Stimulated activated CD4-positive, alpha-beta T cell treated with anti-CD3 and anti-CD28 coated beads, TNF-alpha, amount 100 ng/mL, for 1 hour (primary cell): ENCODE measurements at places on chromosomes 5 and 9.

GRCh38 chr9:86434039-86434726 is 80.0 kb upstream of the TUT7 start:
- DNase-seq, result no peak

DNA sequence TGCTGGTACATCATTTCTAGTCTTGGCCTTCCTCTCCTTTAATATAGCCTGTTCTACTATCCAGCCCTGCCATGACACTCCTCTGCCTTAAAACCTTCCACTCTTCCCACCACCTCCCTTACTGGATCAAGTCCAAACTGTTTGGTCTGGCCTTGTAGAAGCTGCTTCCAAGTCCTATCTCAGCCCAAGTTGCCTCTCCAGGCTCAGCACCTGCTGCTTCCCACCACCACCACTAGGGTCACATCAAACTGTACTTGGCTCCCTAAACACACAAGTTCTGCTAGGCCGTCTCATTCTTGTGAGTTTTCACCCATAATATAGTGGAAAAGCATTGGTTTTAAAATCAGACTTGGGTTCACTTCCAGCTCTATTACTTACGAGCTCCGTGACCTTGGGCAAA is 1.4 kb downstream of the NDUFA8 start:
- peak; percentile 3 for DNase-seq

- no peak for DNase-seq
Observed at GRCh38 chr5:160619381-160619780, 197.7 kb downstream of the PTTG1 start.

- DNase-seq, result peak; percentile 25
Observed at GRCh38 chr9:21813575-21814473, 11.4 kb downstream of the MTAP start.

- no peak for DNase-seq
Observed at GRCh38 chr5:149320791-149321330, 24.4 kb upstream of the GRPEL2 start.

- no peak for DNase-seq
Observed at GRCh38 chr5:138875946-138876345, 811 bp upstream of the LRRTM2 start.

DNA sequence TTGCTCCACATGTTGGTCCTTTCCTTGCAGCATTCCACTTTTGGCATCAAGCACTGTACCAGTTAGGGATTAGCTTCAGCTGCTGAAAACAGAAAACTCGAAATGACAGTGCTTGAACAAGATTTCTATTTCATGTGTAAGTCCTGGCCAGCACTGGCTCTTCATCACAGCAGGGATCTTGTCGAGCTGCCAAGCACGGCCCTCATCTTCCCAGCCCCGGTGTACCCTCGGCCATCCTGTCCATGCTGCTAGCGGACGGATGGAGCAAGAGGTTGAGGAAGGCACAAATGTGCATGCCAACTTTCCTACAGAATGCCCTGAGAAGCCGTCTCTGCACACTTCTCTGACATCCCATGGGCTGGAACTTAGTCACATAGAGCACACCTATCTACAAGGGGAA is 130.6 kb downstream of the TENT4A start:
- no peak for DNase-seq

DNA sequence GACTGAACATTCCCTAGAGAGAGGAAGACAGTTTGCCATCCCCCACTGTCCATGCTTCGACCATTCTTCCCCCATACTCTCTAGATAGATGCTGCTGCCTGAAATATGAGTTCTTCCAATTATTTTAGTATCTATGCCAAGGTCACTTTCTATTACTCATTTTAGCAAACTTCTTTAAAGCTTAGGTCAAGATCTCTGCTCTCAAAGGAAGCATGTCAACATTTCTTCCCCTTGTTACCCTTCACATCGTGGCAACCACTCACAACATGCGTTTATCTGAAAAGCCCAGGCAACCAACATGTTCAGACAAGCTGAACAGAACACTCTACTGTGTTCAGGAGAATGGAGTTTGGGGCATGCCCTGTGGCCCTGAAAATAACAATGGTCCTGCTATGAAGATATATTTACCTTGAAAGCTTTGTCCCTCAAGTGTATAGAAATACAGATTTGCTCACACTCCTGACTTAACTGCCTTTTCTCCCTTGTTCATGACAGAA is 138.4 kb upstream of the KIF2A start:
- no peak for DNase-seq

- DNase-seq, result no peak
Observed at GRCh38 chr5:62312036-62312435, 6.0 kb downstream of the KIF2A start.

DNA sequence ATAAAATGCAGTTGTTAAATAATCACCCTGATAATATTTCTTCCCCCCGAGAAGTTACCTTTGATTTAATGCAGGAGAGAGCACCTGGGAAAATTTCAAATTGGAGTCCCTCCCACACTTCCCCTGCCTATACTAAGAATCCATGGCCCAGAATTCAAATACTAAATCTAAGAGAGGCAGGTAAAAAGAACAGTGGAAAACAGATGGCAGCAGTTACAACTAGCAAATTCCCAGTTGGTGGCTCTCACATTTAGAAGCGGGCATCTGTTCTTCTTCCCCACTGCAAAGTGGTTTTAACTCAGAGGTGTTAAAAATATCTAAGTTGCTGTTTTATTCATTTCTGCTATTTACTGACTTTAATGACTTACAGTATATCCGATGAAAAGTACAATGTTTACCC is 210.4 kb upstream of the ELAVL2 start:
- no peak for DNase-seq

DNA sequence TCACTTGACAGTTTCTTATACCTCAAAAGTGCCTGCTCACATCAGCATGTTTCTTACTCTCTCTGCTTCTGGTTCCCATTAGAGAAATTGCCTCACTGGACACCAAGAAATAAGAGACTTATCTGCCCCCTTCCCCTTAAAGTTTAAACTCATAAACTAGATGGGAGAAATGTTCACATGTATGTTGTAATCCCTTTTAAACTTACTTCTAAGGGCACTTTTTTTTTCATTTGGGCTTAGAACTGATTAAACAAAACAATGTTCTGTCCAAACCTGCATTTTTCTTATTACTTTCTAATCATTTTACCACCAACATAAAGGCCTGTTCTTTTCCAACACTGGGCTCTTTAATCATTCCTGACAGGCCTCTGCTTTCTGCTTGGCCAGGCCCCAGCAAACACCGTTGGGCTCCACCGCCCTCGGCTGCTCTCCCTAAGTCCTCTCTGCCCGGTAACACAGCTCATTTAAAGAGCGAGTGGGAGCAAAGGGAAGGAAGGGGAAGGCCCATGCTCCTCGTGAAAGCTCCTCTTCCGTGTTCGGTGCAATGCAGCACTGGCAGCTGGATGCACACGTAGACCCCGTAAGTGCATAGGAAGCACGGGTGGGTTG is 53.4 kb downstream of the ROR2 start:
- no peak for DNase-seq

- DNase-seq, result no peak
Observed at GRCh38 chr5:156527611-156528010, 200.6 kb downstream of the SGCD start.

DNA sequence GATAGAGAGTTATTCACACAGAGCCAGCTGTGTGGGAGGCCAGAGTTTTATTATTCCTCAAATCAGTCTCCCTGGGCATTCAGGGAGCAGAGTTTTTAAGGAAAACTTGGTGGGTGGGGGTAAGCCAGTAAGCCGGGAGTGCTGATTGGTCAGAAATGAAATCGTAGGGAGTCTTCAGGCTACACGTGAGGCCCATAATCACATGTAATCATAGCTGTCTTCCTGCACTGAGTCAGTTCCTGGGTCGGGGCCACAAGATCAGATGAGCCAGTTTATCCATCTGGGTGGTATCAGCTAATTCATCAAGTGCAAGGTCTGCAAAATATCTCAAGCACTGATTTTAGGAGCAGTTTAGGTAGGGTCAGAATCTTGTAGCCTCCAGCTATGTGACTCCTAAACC is 10.8 kb upstream of the TTC39B start:
- DNase-seq, result no peak

GRCh38 chr5:119340597-119341218 is 15.1 kb upstream of the TNFAIP8 start:
- DNase-seq, result no peak

DNA sequence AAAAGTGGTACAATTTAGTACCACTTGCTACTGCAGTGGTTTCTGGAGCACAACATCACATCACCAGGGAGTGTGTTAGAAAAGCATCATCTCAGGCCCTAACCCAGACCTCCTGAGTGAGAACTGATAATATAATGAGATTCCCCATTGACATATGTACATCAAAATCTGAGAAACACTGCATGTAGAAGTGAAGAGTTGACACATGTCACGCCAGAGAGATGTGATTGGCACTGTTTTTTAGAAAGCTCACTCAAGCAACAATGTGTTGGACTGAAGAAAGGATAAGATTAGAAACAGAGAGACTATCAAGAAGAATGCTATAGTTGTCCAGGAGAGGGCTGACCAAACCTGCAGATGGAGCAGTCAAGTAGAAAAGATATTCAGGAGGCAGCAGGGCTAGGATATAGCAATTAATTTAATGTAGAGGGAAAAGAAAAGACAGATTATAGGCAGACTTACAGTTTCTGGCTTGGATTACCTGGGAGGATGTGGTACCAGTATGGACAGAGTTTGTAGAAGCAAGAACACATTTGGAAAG is 324.4 kb upstream of the ADAMTSL1 start:
- DNase-seq, result no peak

DNA sequence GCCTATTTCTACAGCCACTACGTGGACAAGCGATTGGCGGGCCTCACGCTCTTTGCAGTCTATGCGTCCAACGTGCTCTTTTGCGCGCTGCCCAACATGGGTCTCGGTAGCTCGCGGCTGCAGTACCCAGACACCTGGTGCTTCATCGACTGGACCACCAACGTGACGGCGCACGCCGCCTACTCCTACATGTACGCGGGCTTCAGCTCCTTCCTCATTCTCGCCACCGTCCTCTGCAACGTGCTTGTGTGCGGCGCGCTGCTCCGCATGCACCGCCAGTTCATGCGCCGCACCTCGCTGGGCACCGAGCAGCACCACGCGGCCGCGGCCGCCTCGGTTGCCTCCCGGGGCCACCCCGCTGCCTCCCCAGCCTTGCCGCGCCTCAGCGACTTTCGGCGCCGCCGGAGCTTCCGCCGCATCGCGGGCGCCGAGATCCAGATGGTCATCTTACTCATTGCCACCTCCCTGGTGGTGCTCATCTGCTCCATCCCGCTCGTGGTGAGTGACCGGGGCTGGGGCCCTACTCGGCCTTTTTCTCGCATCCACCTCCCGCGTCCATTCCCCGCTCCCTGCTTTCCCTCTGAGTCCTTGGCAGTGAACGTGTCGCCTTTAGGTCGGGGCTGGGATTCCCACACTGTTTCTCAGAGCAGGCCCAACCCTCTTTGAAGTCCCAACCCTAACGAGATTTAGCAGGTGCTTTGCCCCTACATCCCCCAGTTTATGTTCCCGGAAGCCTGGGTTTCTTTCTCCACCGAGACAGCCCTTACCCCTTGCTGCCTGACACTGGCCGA is 1.8 kb downstream of the PTGER4 start:
- DNase-seq, result no peak

DNA sequence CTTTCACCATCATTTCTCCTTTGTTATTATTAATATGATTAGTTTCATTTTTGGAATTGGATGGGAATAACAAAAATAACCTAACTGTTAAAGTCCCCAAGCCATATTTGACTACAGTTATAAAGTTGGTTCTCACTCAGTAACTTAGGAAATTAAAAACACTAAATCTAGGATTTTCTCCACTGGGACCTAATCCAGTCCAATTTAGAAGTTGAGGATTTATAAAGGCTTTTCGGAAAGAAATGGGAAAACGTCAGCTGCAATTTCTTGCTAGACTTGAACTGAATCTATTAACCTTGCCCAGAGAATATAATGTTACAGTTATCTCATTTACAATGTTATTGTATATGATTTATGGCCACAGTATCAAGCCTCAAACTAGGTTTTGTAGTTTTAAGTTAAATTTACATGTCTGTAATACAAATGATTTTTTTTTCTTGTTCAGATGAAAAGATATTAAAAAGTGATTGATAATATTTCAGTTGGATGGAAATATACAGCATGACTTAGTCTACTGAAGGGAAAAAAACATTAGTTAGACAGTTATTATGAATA is 524.3 kb upstream of the GRAMD2B start:
- DNase-seq, result no peak

DNA sequence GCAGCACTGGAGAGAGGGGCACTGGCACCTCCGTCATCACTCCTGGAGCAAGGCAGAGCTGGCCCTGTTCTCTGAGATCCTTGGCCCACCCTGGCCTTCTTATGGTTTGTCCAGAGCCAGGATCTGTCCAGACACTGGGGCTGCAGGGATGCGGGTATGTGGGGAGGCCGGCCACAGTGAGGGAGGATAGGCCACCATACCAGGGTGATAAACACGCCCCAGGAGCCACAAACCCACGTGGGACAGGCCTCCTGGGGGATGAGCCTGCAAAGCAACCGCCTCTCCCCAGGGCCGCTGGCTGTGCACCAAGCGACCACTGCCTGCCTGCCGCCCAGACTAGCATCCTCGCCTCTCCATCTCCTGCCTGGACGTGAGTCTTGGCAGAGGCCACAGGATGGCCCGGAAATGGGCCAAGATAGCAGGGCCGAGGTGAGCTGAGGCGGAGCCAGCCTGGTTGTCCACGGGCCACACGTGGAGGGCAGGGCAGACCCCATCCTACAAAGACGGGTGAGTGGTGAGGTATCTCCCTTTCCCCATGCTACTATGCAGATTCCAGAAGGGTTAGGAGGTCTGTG is 4.5 kb downstream of the OBP2A start:
- no peak for DNase-seq

DNA sequence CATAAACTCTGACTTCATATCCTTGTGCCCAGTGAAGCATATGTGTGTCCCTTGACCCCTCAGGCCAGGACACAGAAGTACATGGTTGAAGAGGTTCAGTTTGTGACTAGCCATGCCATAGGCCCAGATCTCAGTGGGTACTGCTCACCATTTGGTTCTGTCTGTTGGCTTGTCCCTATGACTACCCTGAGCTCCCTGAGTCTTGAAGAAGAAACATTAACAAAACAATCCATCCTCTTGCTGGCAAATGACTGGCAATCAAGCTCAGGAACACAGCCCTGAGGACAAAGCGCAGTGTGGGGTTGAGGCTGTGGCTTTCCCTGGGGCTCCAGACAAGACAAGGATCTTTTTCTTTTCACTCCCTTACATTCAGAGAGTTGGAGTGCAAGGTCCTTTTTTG is 46.3 kb downstream of the TNFAIP8 start:
- DNase-seq, result no peak

GRCh38 chr9:134325813-134326723 is at the start of gene RXRA:
TSS of gene RXRA (plus strand) at chr9:134326455. CDS start at chr9:134326632, 177 bp downstream.
- peak; percentile 57 for DNase-seq
